ENCODE measurements at places on chromosomes 6 and 20.

GRCh38 chr20:8621001-8621400 lies 447.9 kb upstream of the PLCB4 start:
- no peak for DNase-seq

DNA sequence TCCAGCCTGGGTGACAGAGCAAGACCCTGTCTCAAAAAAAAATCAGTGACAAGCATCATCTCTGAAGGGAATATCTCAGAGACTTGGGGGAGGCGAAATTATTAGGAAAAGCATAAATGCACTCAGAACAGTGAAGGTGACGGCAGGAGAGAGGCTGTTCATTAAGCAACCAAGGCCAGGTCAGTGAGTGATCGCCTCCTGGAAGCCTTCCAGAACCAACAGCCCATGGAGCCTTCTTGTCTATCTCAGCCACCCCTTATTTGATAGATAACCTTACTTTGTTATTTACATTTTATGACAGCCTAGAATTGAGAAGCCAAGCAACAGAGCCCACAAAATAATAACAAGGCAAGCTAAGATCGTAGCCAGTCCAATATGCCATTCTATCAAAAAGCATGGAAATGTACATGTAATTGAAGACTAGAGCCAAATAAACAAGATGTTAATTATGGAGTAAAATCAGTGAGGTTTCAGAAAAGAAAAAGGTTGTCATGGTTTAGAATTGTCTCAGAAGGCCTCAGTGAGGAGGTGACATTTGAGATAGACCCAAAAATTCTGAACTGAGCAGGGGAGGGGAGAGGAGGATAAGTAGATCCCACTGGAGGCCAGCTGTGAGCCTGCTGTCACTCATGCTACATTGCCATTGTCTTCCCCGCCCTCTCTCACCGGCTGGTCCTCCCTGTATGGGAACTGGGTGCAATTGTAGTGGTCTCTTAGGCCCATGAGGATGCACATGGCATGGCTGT lies 17.8 kb downstream of the BNIP5 start:
- no peak for DNase-seq

- DNase-seq = no peak
Measured at GRCh38 chr6:51983564-51983963, 103.8 kb downstream of the PKHD1 start.

DNA sequence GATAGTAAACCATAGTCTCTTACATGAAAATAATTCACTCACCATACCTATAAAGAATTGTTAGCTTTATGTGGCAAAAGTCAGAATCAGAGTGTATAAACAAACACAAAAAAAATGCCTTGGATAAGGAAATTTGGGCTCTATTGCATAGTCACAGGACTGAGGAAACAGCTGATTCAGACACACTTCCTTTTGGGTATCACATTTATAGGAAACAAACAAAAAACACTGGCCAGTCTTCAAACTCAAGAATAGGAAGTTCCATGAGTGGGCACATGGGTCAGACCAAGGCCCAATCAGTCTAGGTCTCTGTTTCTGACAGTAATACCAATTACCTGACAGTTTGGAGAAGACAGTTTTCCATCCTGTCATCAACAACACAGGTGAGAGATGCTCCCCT lies 8.0 kb downstream of the SLC18B1 start:
- DNase-seq = no peak

GRCh38 chr20:40778894-40779496 lies 90.0 kb upstream of the MAFB start:
- DNase-seq = no peak

DNA sequence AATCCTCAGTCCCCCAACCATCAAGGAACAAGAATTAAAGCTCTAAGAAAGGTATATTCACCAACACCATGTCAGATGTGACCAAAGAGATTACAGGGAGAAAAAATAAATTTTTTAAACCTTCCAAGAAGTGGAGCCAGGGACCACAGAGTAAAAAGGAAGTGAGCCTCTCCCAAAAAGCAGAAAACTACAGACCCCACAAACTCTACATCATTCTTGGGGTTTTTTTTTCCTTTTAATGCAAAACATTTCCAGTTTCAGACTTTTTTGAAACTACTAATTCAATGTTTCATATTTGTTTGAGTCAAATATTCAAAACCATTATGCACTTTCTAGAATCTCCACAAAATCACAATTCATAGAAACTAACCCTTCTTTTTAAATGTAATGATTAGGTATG lies 6.8 kb upstream of the IL17F start:
- DNase-seq = no peak

DNA sequence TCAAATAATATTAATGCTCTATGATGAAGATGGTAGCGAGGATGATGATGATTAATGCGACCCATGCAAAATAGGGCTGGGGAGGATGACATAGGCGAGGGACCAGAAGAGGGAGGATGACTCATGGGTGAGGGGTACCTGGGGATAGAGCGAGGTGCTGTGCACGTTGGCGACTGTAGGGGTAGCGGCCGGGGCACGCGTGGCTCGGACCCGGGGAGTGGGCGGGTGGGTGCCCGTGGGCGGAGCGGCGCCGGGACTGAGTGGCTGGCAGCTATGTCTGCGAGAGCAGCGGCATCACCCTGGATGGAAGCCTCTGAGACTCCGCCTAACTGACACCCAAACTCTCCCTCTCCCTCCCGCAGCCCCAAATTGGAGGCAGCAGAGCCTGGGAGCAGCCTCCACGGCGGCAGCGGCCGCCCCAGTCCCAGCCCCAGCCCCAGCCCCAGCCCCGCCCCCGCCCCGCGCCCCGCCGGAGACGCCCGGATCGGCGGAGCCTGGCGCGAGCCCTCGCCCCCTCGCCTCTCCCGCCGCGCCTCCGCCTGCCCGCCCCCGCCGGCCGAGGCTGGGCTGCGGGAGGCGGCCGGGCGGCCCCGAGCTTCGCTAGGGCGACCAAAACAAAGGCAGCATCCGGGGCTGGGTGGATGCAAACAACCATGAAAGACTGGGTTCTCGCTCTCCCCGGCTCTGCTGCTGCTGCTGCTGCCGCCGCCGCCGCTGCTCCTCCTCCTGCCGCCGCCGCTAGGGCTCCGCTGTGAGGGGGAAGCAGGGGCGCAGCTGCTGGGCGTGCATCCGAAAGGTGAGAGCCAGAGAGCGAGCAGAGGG lies at the start of gene RIMS1:
TSS of gene RIMS1 (plus strand) at position 367 of the 822 bp plus-strand sequence. CDS start 474 bp downstream, outside the sequence.
- DNase-seq = no peak

DNA sequence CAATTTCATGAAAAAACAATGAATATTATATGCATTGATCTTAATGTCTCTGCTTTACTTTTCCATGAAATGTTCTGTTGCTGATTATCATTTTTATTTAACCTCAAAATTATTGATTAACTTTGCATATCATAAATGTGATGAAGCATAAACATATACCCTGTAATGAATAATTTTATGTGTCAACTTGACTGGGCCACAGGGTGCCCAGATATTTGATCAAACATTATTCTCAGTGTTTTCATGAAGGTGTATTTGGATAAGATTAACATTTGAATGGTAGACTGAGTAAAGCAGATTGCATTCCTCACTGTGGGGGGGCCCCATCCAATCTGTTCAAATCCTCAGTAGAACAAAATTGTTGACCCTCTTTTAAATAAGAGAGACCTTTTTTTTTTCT lies 265.2 kb downstream of the CENPW start:
- no peak for DNase-seq

GRCh38 chr6:131683479-131683878 lies 17.7 kb downstream of the OR2A4 start:
- DNase-seq = no peak

- DNase-seq = no peak
Measured at GRCh38 chr6:3929281-3929798, 80.2 kb downstream of the FAM50B start.

- no peak for DNase-seq
Measured at GRCh38 chr20:56986931-56987720, 279.3 kb downstream of the BMP7 start.

- DNase-seq = no peak
Measured at GRCh38 chr6:151180330-151181048, 59.3 kb upstream of the AKAP12 start.

DNA sequence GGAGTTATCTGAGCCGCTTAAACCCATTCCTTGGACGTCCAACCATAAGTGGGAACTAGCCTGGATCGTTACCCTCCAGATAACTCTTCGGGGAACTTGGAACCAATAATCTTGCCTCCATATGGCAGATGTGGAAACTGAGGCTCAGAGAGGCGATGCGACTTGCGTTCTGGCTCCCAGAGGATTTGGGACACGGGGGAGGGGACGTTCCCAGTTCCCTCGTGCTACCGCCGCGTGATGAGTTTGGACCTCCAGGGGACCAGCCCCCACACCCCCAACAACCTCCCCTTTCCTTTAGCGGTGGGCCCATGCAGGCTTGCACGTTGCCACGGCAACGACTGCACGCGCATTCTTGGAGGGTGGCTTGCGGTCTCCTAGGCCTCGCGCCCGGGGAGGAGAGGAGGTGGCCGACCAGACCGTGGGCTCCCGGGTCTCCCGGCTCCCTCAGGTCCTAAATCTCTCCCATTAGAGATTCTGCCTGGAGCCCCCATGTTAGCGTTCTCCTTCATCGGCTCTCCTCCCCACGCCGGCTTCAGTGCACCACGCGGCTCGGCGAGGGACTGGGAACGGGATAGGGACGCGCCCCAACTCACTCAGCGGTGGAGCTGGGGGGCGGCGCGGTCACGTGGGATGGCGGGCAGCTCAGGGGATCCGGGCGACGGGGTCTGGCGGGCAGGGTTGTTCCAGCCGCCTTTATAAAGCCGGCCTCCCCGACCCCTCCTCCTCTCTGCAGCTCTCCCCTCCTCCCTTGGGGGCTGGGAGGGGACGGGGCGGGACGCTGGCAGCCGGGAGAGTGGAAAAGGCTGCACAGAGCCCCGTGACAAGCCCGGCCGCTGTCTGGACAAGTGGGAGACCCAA lies at the start of gene PLTP:
TSS of gene PLTP (minus strand) at position 670 of the 858 bp plus-strand sequence. CDS start 703 bp downstream, outside the sequence.
- no peak for DNase-seq

- DNase-seq = no peak
Measured at GRCh38 chr6:47363736-47364135, 54.0 kb upstream of the TNFRSF21 start.

DNA sequence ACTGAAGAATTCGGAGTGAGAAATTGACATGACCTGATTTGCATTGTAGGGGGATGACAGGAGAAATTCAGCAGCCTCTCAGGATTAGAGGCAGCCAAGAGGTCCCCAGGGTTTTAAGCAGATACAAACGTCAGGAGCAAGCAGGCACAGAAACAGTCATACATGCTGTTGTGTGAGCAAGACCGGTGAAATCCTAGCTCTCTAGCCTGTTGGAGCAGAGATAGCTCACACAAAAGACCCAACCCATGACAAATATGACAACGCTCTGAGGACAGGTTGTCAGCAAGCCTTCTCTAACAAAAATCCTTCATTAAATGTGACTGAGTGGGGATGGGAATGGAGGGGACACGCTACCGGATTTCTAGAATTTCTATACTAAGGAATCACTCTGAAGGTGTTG lies 23.0 kb upstream of the AKAP12 start:
- no peak for DNase-seq

DNA sequence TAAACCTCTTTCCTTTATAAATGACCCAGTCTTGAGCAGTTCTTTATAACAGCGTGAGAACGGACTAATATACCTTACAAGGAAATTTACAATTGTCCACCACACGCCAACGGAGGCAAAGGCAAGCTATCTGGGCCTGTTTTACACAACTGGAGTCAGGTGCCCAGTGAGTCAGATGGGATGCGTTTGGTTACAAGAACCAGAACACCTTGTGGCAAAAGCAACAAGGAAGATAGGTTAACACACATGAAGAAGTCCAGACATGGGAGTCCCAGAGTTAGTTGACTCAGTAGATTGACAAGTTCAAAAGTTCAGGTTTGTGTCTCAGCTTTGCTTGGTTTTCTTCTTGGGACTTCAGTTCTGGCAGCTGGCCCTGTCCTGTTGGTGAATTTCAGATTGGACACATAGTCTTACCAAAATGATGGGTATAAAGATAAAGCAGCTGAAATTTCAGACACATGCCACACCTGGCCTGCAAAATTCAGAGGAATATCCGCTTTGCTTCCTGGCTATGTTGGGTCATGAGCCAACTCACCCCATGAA lies 97.9 kb downstream of the PXDC1 start:
- DNase-seq = no peak

- DNase-seq = no peak
Measured at GRCh38 chr6:44457596-44457995, 70.1 kb downstream of the CDC5L start.

DNA sequence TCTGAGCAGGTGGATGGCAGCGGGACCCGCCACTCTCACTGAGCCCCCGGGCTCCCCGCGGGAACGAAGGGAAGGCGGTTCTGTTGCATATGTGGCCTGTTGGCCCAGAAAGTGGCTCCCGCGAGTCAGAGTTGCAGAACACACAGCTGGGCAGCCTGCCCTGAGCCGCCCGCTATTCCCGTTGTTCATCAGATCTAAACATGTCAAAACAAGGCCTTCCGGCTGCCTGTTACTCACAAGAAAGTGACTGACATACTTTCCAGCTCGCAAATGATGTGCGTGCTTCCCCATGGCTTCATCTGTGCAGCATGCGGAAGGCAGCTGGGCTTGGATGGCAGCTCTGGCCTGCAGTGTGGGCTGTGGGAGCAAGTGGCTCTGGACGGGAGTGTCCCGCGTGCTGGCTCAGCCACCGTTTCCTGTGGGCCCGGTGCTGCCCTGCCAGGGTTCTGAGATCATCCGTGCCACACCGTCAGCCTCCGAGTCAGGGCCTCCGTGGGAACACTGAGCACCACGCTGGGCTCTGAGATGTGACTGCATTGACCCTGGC lies 227.3 kb downstream of the ERMARD start:
- no peak for DNase-seq

GRCh38 chr20:48246061-48246790 lies 460.9 kb upstream of the SULF2 start:
- DNase-seq = no peak

GRCh38 chr6:134774201-134774638 lies 175.7 kb downstream of the ALDH8A1 start:
- no peak for DNase-seq

DNA sequence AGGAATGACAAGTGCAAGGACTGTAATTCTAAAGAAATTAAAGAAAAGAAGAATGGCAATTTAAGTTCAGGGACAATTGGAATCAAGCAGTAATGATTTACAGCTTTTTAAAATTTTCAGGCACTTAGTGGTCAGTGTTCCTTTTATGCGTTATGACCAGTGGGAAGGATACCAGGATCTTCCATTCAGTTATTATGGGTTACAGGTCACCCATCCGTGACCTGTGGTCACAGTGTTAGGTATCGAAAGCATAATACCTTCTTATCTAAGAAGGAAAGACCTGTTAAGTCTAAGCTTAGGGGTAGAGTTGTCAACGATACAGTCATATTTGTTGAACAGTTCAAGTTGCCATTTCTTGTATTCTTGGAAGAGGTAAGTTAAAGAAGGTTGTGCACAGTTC lies 253.8 kb downstream of the LAMA2 start:
- no peak for DNase-seq

DNA sequence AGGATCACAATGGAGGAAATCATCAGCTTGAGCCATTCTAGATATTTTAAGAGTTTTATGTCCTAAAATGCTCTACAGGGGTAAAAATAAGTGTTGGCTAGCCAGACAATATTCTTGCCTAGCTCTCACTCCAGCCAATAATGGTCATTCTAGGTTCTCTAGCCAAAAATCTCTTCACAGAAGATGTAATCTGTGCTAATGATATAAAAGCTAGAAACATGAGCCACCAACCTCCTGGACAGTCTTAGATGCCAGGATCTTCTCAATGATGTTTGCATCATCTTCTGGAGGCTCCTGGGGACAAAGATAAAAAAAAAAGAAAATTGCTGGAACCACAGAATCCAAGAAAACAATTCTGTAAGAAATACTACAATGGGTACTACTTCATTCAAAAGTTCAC lies 119.1 kb downstream of the CHD6 start:
- no peak for DNase-seq

GRCh38 chr6:14505401-14505800 lies 387.8 kb downstream of the CD83 start:
- DNase-seq = no peak
